ENCODE measurements at places on chromosomes 7 and 10.

DNA sequence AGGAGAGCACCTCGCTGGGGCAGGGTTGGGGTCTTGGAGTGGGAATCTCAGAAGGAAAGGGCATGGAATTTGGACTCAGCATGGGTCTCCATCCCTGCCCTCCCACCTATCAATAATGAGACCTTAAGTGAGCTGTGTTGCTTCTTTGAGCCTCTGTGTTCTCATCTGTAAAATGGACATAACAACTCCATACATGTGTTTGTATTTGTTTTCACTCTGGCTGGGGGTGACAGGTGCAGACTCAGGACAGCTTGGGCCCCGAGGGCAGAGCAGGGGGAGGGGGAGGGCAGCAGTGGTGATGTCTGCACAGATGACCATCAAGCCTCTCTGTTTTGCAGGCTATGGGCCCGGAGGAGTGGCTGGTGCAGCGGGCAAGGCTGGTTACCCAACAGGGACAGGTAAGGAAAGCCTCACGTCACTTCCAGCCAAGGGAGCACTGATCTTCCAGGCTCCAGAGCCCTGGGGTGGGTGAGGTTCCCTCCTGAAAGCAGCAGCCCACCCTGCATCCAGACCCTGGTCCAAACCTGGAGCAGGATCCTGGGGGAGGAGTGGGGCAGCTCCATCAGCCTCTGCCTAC lies 19.9 kb downstream of the ELN start:
- DNase-seq: no peak

- no peak for DNase-seq
These were observed 52.5 kb upstream of the PPP2R2D start for GRCh38 chr10:131848296-131848695.

DNA sequence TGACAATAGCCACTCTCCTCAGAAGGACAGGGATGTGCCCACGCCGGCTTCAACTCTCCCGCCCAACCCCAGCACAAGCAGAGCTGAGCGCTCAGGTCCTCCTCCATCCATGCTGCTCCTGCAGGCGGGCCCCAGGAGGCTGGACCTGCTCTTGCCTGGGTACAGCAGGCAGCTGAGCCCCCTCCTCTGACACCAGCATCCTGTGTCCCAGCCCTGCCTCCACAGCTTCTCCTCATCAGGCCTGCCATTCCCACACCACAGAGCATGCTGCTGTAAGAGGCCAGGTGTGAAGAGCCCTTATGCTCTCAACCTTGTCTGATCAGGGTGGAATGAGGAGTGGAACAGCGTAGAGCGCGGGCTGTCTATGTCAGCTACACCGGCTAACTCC lies 302.2 kb downstream of the PTPRN2 start:
- DNase-seq: no peak

- DNase-seq: peak; percentile 8
These were observed 256.3 kb upstream of the MAGI2 start for GRCh38 chr7:79709574-79710409.

- no peak for DNase-seq
These were observed 42.4 kb downstream of the TBATA start for GRCh38 chr10:70742537-70743429.

DNA sequence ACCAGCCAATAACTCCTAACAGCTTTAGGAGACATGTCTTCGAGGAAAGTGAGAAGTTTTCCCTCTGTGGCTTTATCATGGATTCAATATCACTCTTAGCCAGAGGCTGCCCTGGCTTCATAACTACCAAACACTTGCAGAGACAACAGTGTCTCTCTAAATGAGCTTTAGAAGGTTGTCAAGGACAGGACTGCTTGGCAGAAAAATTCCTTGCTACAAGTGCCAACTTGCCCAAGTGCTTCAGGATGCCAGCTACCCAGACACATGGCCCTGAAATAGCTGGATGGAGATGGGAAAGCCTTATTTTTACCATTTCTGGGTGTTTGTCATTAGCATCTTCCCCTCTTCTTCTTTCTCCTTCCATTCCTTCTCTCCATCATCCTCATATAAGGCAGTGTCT lies 137.1 kb upstream of the MDFIC start:
- DNase-seq: no peak
